Hematopoietic multipotent progenitor cell treated with erythropoietin and hydrocortisone succinate and interleukin-3 and kit ligand, for 6 days (in vitro differentiated cells): ENCODE measurements at places on chromosomes 4 and X.

DNA sequence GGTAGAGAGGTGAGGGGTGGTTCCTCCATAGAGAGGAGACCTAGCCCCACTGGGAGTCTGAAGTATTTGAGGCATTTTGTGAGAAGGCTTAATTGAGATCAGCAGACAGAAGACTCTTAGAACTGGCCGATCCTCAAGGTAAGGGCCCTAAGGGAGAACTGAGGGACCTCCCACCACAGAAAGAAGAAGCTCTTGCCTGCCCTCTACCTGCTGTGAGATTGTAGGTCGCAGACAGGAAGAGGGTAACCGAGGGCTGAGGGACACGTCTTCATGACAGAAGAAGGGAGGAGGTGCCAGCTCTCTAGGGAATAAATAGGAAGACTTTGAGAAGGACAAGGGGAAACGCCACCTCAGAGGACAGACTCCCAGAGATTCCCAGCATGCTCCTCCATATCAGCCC lies 24.1 kb upstream of the MAGEC1 start:
- no peak for DNase-seq

- no peak for DNase-seq
Observed at GRCh38 chr4:67912080-67912479, 28.3 kb upstream of the TMPRSS11D start.

- DNase-seq, result peak; percentile 47
Observed at GRCh38 chr4:163191999-163192398, 25.3 kb upstream of the NAF1 start.

- DNase-seq, result peak; percentile 86
Observed at GRCh38 chrX:47619486-47620302, at the start of gene SYN1. Gene SYN1 (minus strand): TSS chrX:47619857. CDS start chrX:47619728, 129 bp downstream.

DNA sequence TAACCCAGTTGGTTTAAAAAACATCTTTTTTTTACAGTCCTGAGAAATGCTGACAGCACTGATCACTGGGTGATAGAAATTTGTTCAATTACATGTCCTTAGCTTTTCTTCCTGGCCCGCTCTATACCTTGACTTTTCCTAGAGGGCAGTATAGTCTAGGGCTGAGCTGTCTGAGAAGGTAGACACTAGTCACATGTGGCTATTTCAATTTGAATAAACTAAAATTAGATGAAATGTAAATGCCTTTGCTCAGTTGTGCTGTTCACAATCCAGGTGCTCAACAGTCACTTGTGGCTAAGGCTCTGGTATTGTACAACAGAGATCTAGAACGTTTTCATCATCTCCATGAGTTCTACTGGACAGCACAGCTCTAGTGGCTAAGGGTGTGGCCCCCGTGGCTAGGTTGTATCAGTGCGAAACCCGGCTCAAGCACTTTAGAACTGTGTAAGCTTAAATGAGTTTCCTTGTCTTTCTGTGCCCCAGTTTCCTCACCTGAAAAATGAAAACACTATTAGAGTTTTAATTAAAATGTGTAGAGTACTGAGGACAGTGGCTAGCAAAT lies 111.6 kb upstream of the WDR17 start:
- DNase-seq, result peak; percentile 21

GRCh38 chrX:72295745-72296144 lies 10.0 kb downstream of the CITED1 start:
- no peak for DNase-seq

- no peak for DNase-seq
Observed at GRCh38 chrX:148134578-148134977, 153.4 kb downstream of the FMR1NB start.

DNA sequence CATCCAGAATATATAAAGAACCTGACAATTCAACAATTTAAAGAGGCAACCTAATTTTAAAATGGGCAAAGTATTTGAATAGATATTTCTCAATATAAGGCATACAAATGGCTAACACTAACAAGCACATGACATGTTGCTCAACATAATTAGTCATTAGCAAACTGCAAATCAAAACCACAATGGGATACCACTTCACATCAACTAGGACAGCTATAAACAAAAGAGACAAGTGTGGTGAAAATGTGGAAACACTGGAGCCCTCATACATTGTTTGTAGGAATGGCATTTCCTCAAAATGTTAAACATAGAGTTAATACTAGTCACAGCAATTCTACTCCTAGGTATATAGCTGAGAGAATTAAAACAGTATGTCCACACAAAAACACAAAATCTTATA lies 96.7 kb downstream of the CORIN start:
- peak; percentile 49 for DNase-seq

GRCh38 chr4:139223682-139224317 lies 46.8 kb upstream of the ELF2 start:
- peak; percentile 60 for DNase-seq

GRCh38 chr4:124903995-124904722 lies 191.6 kb upstream of the ANKRD50 start:
- no peak for DNase-seq

DNA sequence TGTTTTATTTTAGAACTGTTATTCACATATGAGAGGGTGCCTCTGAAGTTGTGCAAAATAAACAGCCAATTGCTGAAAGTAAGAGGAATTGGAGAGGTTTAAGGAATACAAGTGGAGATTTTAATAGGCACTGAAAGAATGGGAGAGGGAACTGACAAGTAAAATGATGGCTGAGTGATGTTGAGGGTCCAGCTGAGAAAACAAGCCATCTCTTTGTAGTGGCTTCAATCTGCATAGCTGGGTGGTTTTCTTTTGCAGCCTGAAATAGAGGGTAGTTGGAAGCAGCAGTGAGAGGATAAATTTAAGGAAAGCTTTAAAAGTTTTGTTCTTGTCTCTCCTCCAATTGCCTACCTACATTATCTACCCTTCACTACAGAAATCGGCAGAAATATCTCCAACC lies 106.7 kb upstream of the DGKK start:
- DNase-seq, result no peak

GRCh38 chr4:181536811-181537434 lies 706.3 kb upstream of the TENM3 start:
- no peak for DNase-seq

GRCh38 chrX:68693481-68694434 lies 46.3 kb downstream of the STARD8 start:
- peak; percentile 86 for DNase-seq

GRCh38 chr4:73414936-73415271 lies 10.8 kb downstream of the ALB start:
- no peak for DNase-seq

GRCh38 chr4:122930862-122931261 lies 8.5 kb upstream of the NUDT6 start:
- DNase-seq, result peak; percentile 63

- DNase-seq, result no peak
Observed at GRCh38 chrX:72003811-72004750, 93.4 kb downstream of the NHSL2 start.

DNA sequence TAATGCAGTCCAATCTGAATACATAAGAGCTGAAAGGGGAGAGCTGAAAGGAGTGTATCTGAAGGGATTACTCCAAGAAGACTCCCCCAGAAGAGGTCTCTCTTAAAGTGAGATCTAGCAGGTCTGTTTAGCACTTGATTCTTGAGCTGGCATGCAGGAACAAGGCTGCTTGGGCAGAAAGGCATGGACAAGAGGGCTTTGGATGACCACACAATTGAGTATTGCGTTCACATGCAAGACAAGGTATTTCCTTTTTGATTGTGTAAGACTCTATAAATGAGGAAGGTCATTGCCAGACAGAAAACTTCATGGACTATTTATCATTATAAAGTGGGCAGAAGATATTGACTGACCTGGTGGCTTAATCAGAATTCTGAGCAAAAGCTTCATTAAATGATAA lies 145.5 kb upstream of the AFF2 start:
- peak; percentile 12 for DNase-seq

DNA sequence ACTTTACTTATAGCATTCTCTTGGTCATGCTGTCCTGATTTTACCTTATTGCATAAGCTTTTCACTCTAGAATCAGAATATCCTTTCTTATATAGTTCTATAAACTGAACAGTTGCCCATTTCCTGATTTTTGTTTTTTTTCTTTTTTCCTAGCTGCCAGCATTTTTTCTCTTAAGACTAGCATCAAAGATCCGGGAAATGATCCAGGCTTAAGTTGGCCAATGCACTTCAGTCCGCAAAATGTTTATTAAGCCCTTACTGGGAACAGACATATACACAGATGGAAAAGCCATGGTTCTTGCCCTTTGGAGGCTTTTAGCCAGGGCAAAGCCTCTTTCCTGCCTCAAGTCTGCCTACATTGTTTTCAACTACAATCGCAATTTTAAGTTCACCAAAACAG lies 10.1 kb upstream of the BMP2K start:
- no peak for DNase-seq

DNA sequence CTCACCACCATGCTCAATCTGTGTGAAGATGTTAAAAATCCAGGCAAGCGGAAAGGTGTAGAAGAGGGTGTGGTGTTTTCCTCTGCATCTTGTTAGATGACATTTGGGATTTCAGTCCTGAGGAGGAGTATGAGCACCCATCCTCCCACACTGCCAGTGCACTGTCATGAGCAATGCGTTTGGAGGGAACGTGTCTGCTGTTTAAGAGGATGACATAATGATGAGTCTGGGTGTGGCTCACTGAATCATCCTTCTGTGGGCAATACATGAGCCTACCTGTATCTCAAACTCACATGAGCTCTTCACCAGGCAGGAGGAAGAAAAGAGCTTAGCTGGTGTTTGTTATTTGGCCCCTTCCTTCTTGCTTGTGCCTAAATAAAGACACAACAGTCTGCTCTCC lies 67.9 kb upstream of the ARX start:
- DNase-seq, result no peak

- DNase-seq, result no peak
Observed at GRCh38 chr4:111921714-111922113, 223.5 kb upstream of the FAM241A start.

DNA sequence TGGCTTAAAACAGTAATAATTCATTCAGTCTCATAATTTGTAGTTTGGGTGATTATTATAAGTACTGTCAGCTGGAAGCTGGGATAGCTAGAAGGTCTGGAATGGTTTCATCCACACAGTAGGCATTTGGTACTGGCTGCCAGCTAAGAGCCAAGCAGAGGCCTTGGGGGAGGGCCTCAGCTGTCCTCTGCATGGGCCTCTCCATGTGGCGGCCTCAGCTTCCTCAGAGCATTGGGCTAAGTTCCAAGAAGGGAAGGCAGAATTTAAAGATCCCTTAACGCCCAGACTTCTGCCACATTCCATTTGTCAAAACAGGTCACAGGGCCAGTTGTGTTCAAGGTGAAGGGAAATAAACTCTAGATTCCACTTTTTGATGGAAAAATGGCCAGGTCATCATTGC lies 93.3 kb downstream of the NEUROG2 start:
- no peak for DNase-seq

- peak; percentile 57 for DNase-seq
Observed at GRCh38 chr4:78734441-78735162, 41.5 kb upstream of the BMP2K start.

GRCh38 chr4:157143369-157143768 lies 67.4 kb downstream of the GLRB start:
- DNase-seq, result no peak

- DNase-seq, result no peak
Observed at GRCh38 chr4:180407275-180407885, 1835.8 kb upstream of the TENM3 start.

- DNase-seq, result no peak
Observed at GRCh38 chr4:17065821-17066220, 167.4 kb upstream of the LDB2 start.

DNA sequence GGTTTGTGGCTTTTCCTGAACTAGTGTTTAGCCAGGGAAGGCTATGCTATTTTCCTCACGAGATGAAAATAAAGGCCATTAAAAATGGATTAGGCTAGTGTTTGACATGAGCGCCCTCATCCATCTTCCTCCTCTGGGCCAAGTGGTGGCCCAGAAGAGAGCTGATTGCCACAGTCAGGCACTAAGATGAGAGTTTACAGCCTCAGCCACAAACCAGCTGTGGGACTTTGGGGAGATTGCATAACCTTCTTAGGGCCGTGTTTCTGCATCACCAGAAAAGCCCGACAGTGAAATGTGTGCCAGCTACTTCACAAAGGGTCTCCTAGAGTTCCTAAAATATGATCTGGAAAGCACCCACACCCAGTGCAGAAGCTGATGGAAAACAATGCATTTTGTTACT lies 42.3 kb upstream of the LNX1 start:
- DNase-seq, result peak; percentile 58

DNA sequence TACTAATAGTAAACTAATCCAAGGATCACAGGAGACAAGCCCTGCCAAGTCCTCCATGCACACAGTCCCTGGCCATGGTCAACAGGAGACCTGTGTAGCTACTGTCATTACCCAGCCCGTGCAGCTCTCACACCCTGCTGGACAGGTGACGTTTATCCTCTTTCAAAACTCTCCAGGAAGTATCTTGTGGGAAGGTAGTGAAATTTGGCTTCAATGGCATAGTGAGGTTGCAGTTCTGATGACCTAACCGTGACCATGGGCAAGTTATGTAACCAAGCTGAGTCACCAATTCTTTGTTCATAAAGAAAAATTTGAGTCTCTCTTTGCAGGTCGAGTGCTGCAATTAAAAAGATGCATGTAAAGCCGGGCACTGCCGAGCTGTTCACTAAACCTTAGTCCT lies 11.3 kb upstream of the SLC2A9 start:
- DNase-seq, result peak; percentile 53
